ENCODE measurements at places on chromosomes 6 and 20.

DNA sequence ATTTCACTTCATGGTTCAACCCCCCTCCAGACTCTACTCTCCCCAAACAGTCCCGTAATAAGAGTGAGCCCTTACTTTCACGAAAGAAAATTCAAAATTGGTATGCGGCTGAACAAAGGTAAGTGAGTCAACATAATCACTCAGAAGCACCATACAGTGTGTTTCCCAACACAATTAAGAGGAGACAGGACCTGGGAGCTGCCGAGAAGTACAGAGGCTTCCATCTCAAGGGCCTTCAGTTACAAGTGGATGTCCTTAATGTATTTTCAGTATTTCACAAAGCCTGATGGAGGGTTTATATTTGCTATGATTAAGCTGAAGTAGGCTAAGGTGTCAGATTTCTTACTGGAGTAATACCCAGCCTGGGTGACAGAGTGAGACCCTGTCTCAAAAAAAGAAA is 51.1 kb downstream of the MYO6 start:
- no peak for DNase-seq

- no peak for DNase-seq
Observed at GRCh38 chr20:10217721-10218410, 764 bp upstream of the SNAP25 start.

DNA sequence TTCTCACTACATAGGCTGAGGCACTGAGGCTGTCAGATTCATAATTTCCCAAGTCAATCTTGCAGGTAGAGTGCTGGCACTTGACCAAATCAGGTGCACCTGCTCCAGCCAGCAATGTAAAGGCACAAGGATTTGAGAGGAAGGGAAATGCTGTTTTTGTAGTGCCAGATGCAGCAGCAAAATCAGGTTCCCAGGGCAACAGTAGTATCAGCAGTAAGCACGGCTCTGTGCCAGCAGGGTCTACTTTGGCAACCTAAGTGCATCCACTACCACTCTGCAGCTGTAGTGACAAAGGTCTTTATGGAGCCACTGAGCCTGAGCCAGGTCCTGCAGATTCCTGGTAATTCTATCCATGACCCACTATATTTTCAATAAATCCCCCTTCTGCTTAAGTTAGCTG is 329.5 kb downstream of the TPBG start:
- DNase-seq = no peak

GRCh38 chr20:17749978-17750721 is 50.4 kb downstream of the BANF2 start:
- DNase-seq = no peak

GRCh38 chr6:24522228-24523176 is 27.7 kb downstream of the ALDH5A1 start:
- DNase-seq = no peak
